SK-MEL-5 (cell line): ENCODE measurements at places on chromosomes 2 and 18. TPM values are rescaled to one million over a fixed set of nuclear protein-coding genes. Genes with fewer than 3 reads are reported as not detected.

MC5R gene
- total RNA-seq = not detected in 2 replicates

GPD2 gene
- total RNA-seq = 97.5 and 103 TPM in 2 replicates

DCDC2C gene
- not detected in 2 replicates for total RNA-seq

KCNIP3 gene
- 18.1 and 21.0 TPM in 2 replicates for total RNA-seq

REG3A gene
- not detected in 2 replicates for total RNA-seq

CD8B2 gene
- total RNA-seq = not detected in 2 replicates

NR4A2 gene
- total RNA-seq = 4.3 and 5.2 TPM in 2 replicates

SLC38A11 gene
- not detected in 2 replicates for total RNA-seq

ALK gene
- 3.7 and 4.8 TPM in 2 replicates for total RNA-seq

CDH2 gene
- total RNA-seq = 0.16 and 0.24 TPM in 2 replicates

GALNT3 gene
- 75.9 and 89.9 TPM in 2 replicates for total RNA-seq

FLACC1 gene
- 0.85 and 2.4 TPM in 2 replicates for total RNA-seq

SMYD5 gene
- total RNA-seq = 47.0 and 54.3 TPM in 2 replicates

HJURP gene
- 21.7 and 25.0 TPM in 2 replicates for total RNA-seq

CCBE1 gene
- 0.29 TPM in 2 replicates for total RNA-seq

GEN1 gene
- 16.1 and 21.4 TPM in 2 replicates for total RNA-seq

TGFBRAP1 gene
- 25.1 and 25.5 TPM in 2 replicates for total RNA-seq

MATN3 gene
- total RNA-seq = 0.34 TPM in 1 of 2 replicates, not detected in the other

CROCC2 gene
- total RNA-seq = not detected in 2 replicates

NTSR2 gene
- not detected in 2 replicates for total RNA-seq

ARL5A gene
- 52.7 and 57.5 TPM in 2 replicates for total RNA-seq

SCLY gene
- 64.8 and 71.6 TPM in 2 replicates for total RNA-seq

LDLRAD4 gene
- total RNA-seq = 12.7 and 15.5 TPM in 2 replicates

CNGA3 gene
- total RNA-seq = not detected in 2 replicates

ZNF397 gene
- total RNA-seq = 16.8 and 18.3 TPM in 2 replicates

CPO gene
- not detected in 2 replicates for total RNA-seq

EMILIN1 gene
- 0.11 and 0.71 TPM in 2 replicates for total RNA-seq

ZSWIM2 gene
- not detected in 2 replicates for total RNA-seq

PDE11A gene
- 1.7 and 2.5 TPM in 2 replicates for total RNA-seq

UGT1A7 gene
- not detected in 2 replicates for total RNA-seq

HEATR5B gene
- total RNA-seq = 30.7 and 34.9 TPM in 2 replicates

OSR1 gene
- total RNA-seq = not detected in 2 replicates

IL37 gene
- not detected in 2 replicates for total RNA-seq

ABCB11 gene
- 0.03 TPM in 1 of 2 replicates, not detected in the other for total RNA-seq

STARD6 gene
- total RNA-seq = not detected in 2 replicates

DLGAP1 gene
- total RNA-seq = 27.5 and 28.5 TPM in 2 replicates

NBAS gene
- total RNA-seq = 59.4 and 59.6 TPM in 2 replicates

IWS1 gene
- 35.9 and 43.1 TPM in 2 replicates for total RNA-seq

NRP2 gene
- 174 and 204 TPM in 2 replicates for total RNA-seq
